ENCODE measurements at places on chromosomes 6 and 20. TPM values are rescaled to one million over a fixed set of nuclear protein-coding genes. Genes with fewer than 3 reads are reported as not detected.
A peak's percentile ranks its signal among the peaks of the same experiment; 100 is the strongest.

PROKR2 gene
- total RNA-seq = not detected

GRCh38 chr6:121810158-121811032 lies 374.9 kb downstream of the GJA1 start:
- H3K4me3 ChIP-seq = no peak overlapping the region
- no peak for DNase-seq
- H3K27ac ChIP-seq = no peak overlapping the region
- no peaks in the 10 kb centered on the region for H3K27me3 ChIP-seq
- no peaks in the 10 kb centered on the region for H3K36me3 ChIP-seq
- H3K4me1 ChIP-seq = no peaks in the 10 kb centered on the region

DNA sequence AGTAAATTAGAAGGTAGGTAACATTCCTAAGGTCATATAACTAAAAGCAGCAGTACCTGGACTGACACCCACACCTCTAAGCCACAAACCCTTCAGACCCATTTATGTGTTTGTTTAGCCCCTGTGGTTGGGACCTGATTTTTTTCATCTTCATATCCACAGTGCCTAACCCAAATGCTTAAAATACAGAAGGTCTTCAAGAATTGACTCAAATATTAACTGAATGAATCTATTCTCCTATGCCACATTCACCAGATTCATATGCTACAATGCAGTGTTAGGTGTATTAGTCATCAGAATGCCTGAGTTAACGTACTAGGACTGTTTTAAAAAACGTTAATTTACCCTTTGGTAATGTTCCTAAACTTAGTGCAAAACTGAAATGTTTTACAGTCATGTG lies 124.8 kb downstream of the AHI1 start:
- H3K4me1 ChIP-seq = no peaks in the 10 kb centered on the region
- H3K27me3 ChIP-seq = no peaks in the 10 kb centered on the region
- no peaks in the 10 kb centered on the region for H3K36me3 ChIP-seq
- no peak overlapping the region for H3K4me3 ChIP-seq
- no peak overlapping the region for H3K27ac ChIP-seq

COL21A1 gene
- total RNA-seq = 2.9 TPM

- H3K36me3 ChIP-seq = no peaks in the 10 kb centered on the region
- DNase-seq = no peak
- no peak overlapping the region for H3K4me3 ChIP-seq
These were observed 35.1 kb downstream of the MKKS start for GRCh38 chr20:10398834-10399369.

GRCh38 chr6:144063744-144064401 lies 31.5 kb downstream of the SF3B5 start:
- no peaks in the 10 kb centered on the region for H3K27me3 ChIP-seq
- peak; percentile 51 for DNase-seq
- peak overlapping the region; percentile 63 for H3K4me3 ChIP-seq
- H3K36me3 ChIP-seq = no peaks in the 10 kb centered on the region
- H3K4me1 ChIP-seq = peaks cover 4% of the 10 kb centered on the region

GRCh38 chr20:59004763-59005522 lies 2.1 kb downstream of the CTSZ start:
- DNase-seq = no peak
- no peaks in the 10 kb centered on the region for H3K36me3 ChIP-seq
- no peak overlapping the region for H3K27ac ChIP-seq
- H3K4me3 ChIP-seq = no peak overlapping the region
- no peaks in the 10 kb centered on the region for H3K27me3 ChIP-seq

KHDC1L gene
- not detected for total RNA-seq

- peaks cover 4% of the 10 kb centered on the region for H3K36me3 ChIP-seq
- H3K27me3 ChIP-seq = no peaks in the 10 kb centered on the region
- H3K4me1 ChIP-seq = no peaks in the 10 kb centered on the region
- no peak for DNase-seq
- no peak overlapping the region for H3K4me3 ChIP-seq
These were observed 20.7 kb downstream of the DIDO1 start for GRCh38 chr20:62905536-62906117.
